Activated T-cell treated with anti-CD3 and anti-CD28 coated beads, Interleukin-2, amount 50 U/mL, for 1 hour (primary cell): ENCODE measurements at places on chromosomes 5 and 9.

DNA sequence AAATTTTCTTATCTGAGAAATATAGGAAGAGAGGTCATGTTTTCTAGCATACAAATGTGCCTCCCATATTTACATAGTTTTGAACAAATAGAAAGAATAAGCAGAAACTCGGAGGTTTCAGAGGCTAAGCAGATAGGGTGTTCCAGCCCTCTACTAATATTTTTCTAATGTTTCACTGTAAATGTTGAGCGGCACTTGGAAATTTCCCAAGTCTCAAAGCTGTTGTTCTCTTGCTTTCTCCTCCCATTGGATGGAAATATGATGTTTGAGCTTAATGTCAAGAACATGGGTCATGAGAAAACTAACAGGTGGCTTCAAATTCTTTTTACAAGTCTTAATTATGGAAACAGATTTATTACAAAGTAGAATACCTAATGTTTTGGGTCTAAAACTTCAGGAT lies 5.1 kb downstream of the SPINK1 start:
- no peak for DNase-seq

- no peak for DNase-seq
Observed at GRCh38 chr5:82057051-82057450, 85.2 kb downstream of the ATG10 start.

DNA sequence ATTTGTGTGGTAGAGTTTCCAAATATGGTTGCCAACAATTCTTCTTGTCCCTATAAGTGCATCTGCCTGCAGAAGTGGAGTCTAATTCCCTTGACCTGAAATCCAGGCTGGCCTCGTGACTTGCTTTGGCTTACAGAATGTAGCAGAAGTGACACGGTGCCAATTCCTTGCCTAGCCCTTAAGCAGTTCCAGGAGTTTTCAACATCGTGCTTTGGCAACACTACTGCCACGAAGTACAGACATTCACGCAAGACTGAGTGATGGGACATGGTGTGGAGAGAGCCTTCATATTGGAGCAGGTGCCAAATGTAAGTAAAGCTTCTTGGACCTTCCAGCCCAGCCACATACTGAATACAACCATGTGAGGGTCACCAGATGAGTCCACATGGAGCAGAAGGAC lies 92.9 kb upstream of the NEK6 start:
- DNase-seq: no peak

DNA sequence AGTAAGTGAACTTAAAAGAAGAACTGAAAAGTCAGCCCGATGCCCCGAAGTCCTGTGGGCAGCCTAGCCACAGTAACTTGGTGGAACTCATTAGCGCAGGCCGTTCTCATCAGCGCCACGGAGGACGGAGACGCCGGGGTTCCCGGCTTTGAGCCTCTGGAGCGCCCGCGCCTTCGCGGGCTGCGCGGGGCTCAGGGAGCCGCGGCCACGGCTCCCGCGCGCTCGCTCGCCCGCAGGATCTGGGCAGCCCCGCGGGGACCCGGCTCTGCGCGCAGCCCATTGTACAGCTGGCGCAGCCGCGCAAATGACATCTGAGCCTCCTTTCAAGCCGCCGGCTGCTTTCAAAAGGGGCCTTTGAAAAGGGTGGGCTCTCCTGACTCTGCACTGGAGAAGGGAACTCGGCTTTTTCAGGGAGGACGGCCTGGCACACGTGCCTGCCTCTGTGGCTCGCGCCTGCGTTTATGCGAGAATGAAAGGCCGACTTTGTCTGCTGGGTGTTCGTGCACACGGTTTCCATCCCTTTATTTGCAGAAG lies 40.7 kb downstream of the TLR4 start:
- no peak for DNase-seq

DNA sequence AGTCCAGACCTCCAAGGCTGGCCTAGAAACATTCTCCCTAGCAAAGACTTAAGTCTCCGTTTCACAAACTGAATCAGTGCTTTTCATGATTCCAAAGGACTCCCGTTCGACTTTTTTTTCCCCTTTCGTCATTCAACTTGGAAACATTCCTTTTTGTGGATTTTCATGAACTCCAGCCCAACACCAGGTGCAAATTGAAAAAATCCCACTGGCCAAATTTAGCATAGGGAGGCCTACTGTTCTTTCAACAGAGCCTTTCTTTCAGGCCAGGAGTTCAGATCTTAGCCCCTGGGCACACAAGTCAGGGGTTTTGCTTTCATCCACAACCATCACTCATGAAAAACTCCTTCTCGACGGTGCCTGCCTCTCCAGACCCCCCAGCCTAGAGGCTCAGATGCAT lies 285.3 kb downstream of the PIK3R1 start:
- DNase-seq: no peak

GRCh38 chr5:66134407-66134861 lies 9.7 kb upstream of the SREK1 start:
- DNase-seq: no peak

- no peak for DNase-seq
Observed at GRCh38 chr9:116757030-116757429, 69.9 kb downstream of the TRIM32 start.
